Ureter (tissue), 1 donor: ENCODE measurements at places on chromosomes 1 and 21.

DNA sequence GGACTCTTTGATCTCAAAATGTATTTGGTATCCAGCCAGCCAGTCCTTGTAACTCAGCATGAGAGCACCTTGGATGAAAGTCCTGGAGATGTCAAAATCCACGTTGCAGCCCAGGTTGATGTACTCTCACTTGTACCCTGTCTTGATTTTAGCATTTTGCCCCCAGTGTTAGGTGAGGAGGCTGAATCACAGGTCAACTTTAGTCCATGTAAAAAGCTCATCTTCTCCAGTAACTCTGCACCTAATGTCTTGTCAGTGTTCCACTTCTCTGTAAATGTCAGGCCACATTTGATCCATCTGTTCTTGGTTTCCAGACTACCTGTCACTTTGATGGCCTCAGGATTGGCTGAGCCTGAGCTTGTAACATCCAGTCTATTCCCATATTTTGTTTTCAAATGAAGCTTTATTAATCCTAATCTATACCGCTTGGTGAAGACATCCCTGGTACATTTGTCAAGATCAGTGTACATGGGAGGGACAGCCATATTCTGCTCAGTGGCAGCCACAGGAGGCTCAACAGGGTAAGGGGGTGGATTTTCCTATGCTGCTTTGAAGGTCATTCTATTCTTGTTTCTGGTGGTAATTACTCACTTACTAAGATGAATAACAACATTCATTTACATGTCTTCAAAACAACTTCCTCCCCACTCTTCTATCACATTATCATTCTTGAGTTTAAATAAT, 24.1 kb upstream of the FCRL3 start:
- no peak for DNase-seq

- no peak for DNase-seq
These were observed 1332.2 kb upstream of the PRMT6 start for GRCh38 chr1:105724286-105724685.

DNA sequence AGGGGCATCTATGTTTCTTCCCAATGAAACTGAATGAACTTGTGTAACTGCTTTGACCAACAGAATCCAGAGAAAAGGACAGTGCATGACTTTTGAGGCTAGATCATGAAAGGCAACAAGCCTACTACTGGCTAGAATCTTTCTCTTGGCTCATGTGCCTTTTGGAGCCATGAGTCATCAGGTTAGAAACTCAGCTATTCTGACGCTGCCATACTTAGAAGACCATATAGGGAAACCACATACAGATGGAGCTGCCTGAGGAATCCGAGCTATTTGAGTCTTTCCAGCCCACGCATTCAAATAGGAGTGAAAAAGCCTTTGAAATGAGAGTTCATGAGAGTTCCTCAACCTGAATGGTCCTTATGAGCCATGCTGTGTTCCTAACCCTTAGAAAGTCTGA, 738.5 kb upstream of the CHRM3 start:
- no peak for DNase-seq

- DNase-seq, result no peak
These were observed 835 bp downstream of the UHMK1 start for GRCh38 chr1:162498496-162498810.

DNA sequence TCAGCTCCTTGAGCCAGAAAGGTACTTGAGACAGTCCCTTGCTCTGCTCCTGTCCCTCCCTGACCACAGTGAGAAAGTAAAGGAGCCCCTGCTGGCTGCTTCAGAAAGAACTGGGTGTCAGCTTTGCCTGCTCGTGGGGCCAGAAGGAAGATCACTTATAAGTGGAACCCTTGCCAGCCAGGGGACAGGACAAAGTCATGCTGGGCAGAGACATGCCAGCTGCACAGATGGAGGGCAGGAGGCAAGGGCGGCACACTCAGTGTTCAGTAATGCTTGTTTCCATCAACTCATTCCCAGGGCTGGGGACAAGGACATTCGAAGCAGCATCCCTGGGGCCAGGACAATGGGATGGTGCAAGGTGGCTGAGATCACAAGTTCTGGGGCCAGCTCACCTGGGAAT, 41.8 kb downstream of the NTPCR start:
- DNase-seq, result no peak

DNA sequence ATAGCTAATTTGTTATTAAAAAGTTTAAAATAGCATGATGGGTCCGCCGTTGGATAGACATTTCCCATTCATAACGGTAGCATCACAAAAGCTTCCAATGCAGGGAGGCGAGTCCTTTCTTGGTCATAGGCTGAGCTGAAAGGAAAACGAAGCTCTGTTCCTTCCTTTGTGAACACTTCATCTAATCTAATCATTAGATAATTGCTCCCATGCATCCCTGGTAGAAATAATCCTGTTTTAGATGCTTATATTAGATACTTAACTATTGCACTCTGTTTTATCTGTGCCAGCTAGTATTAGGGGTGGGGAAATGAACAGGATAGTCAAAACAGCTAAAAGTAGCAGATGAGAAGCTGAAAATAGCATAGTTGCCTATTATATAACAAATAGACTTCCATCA, 215.0 kb downstream of the SLC35F3 start:
- DNase-seq, result no peak

GRCh38 chr1:248802454-248802853, 23.3 kb downstream of the SH3BP5L start:
- DNase-seq, result peak; percentile 12

- no peak for DNase-seq
These were observed 71.4 kb downstream of the CD247 start for GRCh38 chr1:167446966-167447365.

DNA sequence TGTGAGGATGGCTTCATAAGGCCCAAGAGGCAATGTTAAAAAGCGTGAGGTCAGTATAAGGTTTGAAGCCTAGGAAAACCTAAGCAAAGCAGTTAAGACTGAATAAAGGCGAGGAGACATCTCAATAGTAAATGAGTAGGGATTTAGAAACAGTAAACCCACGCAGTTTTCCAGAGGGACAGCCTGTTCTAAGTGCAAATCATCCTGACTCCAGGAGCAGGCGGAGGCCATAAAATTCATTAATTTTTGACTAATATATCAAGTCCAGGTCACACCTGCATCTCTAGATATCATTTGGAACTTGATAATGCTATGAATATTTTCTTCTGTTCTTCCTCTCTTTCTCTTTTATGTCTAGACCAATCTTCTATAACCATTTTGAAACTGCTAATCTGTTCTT, 597.0 kb upstream of the RGS18 start:
- DNase-seq, result no peak

DNA sequence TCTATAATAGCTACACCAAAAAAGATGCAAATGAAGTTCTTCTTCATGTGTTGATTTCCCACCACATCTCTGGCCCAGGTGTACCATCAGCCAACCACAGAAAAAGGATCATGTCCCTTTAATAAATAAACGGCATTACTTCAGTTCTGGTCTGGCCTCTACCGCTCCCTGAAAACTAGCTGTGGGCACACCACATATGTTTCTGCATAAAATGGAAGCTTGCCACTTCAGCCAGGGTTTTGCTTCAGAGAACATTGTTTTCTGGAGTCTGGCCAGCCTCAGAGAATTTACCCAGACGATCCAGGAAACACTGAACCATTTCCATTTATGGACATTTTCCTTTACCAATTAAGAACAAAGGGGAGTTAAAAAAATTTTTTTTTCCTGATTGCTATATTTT, 5.8 kb upstream of the LAMC2 start:
- DNase-seq, result peak; percentile 62

- no peak for DNase-seq
These were observed 127.1 kb upstream of the GADD45A start for GRCh38 chr1:67557696-67558448.
